ENCODE measurements at places on chromosomes 6 and 20.
A peak's percentile ranks its signal among the peaks of the same experiment; 100 is the strongest.

- DNase-seq = peak; percentile 93
Measured at GRCh38 chr6:118649918-118650581, 1.3 kb downstream of the CEP85L start.

DNA sequence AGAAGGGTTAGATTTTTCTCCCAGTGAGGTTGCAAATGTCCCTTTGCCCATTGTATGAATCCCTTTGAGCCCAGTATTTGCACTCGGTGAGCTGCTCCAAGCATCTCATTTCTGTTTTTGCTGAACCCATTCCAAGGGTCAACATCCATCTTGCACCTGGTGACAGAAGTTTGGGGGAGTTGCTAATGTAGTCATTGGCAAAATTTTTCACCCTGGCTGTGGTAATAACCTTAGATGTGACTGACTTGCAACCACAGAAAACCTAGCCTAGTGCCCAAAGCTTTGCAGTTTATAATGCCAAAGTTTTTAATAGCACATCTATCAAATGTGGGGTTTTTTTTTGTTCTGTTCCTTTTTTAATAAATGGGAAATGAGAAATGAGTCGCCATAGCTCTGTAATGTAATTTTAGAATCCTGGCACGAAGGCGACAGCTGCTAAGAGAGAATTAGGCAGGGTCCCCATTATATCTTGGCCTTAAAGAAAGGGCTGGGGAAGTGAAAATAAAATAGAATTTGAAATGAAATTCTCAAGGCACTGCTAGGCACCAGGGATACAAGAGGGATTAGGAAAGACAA is 682.8 kb downstream of the KIF16B start:
- no peak for DNase-seq

- peak; percentile 91 for DNase-seq
Measured at GRCh38 chr20:35232575-35232974, 6.1 kb downstream of the MMP24 start.

DNA sequence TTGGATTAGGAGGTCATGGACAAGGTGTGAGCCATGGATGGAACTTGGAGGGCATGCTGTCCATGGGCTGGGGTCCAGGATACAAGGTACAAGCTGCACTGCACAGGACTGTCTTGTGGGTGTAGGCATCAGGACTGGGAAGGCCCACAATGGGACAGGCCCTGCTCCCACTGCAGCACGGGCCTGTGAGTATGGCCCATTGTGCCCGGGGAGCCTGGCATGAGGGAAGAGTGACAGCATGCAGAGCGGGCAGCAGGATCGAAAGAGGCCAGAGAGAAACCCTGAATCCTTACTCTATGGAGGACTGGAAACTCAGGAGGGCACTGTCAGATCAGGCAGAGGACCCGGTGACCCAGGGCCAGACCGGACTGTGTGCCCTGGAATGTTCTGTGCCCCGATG is 211.3 kb downstream of the PREX1 start:
- peak; percentile 65 for DNase-seq

DNA sequence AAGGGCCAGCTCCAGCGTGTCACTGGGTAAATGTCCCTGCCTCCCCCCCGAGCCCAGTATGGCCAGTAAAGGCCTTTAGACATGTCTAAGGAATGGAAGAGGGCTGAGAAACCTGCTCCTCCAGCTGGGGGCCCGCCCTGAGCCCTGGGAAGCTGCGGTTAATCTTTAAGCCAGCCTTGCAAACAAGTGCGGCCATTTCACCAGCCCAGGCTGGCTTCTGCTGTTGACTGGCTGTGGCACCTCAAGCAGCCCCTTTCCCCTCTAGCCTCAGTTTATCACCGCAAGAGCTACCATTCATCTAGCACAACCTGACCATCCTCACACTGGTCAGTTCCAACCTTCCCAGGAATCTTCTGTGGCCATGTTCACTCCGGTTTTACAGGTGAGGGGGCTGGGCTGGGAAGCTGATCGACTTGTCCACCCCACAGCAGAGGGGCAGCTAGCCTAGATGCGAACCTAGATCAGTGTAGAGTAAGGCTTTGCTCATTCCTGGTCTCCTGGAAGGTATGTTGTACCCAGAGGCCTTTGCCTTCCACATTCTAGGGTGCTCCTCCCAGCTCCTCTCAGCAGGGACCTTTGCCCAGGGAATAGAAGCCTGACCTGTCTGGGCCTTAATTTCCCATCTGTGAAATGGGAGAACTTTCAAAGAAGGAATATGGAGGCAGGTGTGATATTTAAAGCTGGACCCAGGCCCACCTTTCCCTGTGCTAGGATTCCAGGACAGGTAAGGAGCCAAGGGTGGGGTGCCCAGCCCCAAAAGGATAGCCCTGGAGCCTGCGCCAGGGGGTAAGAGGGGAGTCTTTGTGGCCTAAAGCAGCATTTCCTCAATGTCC is 1.2 kb upstream of the SRC start:
- peak; percentile 83 for DNase-seq

- no peak for DNase-seq
Measured at GRCh38 chr6:79750806-79751205, 119.7 kb downstream of the SH3BGRL2 start.

- no peak for DNase-seq
Measured at GRCh38 chr6:15442467-15442866, 196.6 kb downstream of the JARID2 start.

DNA sequence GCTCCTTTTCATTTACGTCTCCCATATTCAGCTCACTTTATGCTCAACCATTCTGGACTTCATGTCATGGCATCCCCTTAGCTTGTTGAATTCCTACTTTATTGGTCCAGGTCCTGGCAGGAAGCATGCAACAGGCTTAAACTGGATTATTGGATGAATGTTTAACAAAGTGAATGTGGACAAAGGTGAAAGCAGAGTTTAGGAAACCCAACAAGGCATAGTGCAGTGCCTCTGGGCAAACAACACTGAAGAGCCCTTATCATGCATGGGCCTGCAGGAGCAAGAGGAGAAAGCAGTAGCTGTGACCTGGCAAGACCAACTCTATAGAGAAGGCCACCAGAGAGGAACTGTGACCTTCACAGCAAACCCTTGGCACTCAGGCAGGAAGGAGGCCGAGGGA is 5.3 kb upstream of the ANKRD66 start:
- DNase-seq = no peak

DNA sequence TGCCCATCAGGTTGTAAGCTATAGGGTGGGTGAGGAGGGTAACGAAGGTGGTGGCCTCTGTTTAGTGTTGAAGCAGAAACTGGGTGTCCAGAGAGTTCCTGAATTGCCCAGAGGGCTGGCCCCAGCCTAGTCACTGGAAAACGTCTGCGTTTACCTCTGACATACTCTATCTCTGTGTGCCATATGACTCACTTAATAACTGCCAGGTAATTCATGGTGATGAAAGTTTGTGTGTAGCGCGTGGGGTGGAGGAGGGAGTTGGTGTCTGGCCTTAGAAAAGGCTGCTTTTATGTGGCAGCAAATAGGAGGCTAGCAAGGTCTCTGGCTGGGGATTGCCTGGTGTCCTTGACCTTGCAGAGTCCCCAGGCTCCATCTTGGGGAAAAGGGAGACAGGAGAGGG is 47.3 kb downstream of the SLC35D3 start:
- DNase-seq = no peak

GRCh38 chr20:21693322-21693721 is 12.1 kb upstream of the PAX1 start:
- DNase-seq = no peak

GRCh38 chr6:52143551-52143950 is 42.6 kb upstream of the IL17A start:
- DNase-seq = no peak

GRCh38 chr6:170098428-170099170 is 192.3 kb downstream of the DLL1 start:
- DNase-seq = peak; percentile 45

GRCh38 chr6:168514216-168514615 is 73.2 kb downstream of the SMOC2 start:
- DNase-seq = no peak

DNA sequence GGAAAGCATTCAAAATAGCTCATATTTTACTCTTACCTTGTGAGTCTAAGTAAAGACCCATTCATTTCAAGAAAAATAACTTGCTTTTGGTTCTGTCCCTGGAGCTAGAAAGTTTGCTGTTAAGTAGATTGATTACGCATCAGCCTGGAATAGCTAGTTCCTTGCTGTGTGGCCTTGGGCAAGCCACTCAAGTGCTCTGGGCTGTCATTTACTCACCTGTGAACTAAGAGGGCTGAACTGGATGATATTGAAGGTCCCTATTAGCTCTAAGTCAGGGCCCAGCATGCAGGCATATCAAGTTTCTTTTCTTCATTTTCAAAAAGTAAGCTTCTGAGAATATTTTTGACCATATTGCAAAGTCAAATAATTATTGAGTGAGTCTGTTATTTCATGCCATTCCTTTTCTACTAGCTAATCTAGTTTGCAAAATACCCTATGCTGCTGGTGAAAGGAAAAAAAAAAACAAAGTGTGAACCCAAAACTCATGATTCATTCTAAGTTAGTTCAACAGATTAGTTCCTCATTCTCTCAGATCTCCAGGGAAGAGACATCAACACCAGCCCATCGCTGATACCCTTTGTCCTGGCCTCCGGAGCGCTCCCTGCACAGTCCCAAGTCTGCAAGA is 106.5 kb upstream of the GMDS start:
- DNase-seq = peak; percentile 81

- no peak for DNase-seq
Measured at GRCh38 chr6:40611434-40611833, 24.3 kb upstream of the LRFN2 start.

GRCh38 chr6:114304304-114304887 is 38.4 kb downstream of the HS3ST5 start:
- DNase-seq = no peak

GRCh38 chr6:169424149-169424804 is 170.6 kb upstream of the THBS2 start:
- DNase-seq = no peak

- peak; percentile 99 for DNase-seq
Measured at GRCh38 chr6:7910654-7911344, at the start of gene TXNDC5. Gene TXNDC5 (minus strand): TSS chr6:7910788. CDS start chr6:7910776, 12 bp downstream.

Data from osteoblast (primary cell).